ENCODE measurements at places on chromosomes 7 and 10.

DNA sequence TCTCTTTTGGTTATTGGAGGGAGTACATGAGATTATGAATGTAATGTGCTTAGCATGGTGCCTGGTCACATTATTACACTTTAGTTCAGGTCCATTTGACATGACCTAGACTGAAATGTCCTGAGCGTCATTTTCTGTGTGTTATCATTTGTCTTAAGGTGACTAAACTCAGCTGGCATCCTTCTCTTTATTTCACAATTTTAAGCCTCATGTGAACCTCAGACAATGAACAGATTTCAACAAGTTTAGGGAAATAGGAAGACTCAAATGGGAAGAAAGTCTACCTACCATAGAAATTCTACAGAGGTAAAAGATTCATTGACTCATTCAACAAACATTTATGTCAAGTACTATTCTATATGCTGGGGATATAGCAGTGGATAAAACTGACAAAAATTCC lies 70.2 kb upstream of the EXOC6 start:
- no peak for DNase-seq

GRCh38 chr7:36153571-36154097 lies 580 bp downstream of the EEPD1 start:
- no peak for DNase-seq

- no peak for DNase-seq
Measured at GRCh38 chr10:117968354-117969182, 78.2 kb downstream of the RAB11FIP2 start.

GRCh38 chr7:27947586-27948278 lies 207.8 kb downstream of the TAX1BP1 start:
- no peak for DNase-seq

DNA sequence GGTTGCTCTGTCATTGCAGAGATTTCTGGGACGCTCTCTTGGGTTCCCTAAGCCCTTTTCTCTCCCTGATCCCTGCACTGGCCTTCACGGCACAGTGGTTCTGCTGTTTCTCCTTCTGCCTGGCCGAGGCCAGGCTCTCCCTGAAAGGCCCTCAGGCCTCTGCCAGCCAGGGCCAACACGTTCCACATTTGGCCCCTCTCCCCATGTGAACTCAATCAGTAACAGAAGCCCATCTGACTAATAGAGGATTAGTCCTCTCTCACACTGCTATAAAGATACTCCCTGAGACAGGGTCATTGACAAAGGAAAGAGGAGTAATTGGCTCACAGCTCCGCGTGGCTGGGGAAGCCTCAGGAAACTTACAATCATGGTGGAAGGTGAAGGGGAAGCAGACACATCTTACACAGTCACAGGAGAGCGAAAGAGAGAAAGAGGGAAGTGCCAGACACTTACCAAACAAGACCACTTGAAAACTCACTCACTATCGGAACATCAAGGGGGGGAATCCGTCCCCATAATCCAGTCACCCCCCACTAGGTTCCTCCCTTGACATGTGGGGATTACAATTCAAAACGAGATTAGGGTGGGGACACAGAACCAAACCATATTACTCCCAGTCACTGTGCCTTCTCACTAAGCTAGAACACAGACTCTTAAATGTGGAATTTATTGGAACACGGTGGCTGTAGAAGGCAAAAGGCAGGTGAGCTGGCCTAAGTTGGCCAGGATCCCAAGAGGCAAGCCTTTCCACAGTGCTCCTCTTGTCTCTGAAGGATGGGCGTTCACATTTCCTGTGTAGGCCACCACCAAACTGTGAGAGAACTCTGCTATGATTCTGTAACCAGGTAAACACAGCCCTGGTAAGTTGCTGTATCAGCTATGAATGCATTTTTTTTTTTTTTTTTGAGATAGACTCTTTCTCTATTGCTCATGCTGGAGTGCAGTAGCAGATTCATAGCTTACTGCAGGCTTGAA lies 8.8 kb downstream of the FZD8 start:
- DNase-seq = no peak

GRCh38 chr10:43354330-43354635 lies 17.2 kb upstream of the FXYD4 start:
- DNase-seq = no peak

DNA sequence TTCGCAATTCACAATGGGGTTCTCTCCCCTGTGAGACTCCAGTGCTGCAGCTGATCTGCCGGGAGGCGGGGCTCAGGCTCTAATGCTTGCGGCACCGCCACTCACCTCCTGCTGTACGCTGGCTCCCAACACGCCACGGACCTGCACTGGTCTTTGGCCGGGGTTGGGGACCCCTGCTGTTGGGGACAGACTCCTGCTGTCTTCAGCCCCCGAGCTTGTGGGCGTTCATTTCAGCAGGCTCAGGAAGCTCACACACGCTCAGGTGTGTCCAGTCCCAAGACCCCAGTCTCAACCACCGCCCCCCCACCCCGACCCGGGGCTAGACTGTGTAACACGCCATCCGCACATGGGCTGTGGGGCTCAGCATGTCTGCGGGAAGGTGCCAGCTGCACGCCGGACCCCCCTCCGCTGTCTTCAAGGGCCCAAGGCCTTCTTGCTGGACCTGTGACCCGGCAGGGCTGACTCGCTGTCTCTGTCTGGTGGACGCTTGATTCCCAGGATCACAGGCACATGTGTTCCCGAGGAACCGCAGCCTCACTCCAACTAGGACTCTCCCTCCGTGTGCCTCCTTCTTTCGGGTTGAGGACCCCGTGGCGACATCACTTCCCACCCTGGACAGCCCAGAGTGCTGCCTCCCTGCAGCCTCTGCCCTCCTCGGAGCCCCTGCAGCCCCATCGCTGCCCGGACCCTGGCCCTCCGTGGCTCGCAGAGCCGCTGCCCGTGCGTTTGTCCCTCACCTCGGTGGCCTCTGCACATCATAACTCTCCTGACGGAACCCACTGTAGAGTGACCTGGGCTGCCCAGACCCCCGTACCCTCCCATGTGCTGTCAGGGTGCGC lies 106.4 kb downstream of the DNAJB6 start:
- no peak for DNase-seq

Measured in fibroblast of skin of left quadriceps (primary cell).